ENCODE measurements at places on chromosomes 1 and 21. TPM values are rescaled to one million over a fixed set of nuclear protein-coding genes. Genes with fewer than 3 reads are reported as not detected.

DNA sequence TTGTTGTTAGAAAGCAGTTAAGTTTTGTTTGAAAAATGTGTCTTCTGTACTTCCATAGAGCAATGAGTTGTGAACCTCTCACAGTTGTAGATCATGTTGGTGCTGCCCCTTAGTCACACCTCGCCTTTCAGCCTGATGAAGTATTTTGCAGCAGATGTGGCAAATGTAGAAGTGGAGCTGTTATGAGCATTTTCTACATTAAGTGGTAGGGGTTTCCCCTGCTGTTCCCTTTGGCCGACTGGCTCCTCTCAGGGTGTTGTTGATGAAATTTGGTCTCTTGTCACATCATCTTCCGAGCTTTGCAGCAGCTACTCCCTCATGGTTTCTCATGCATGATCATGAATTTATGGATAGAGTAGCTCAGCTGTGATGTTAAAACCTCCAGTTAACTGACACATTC, 33.6 kb upstream of the DENND1B start:
- no peak for DNase-seq

GRCh38 chr1:207172885-207173284, 68.9 kb downstream of the C4BPA start:
- no peak for DNase-seq

GRCh38 chr1:89808441-89809117, 12.3 kb upstream of the LRRC8D start:
- no peak for DNase-seq

Gene ARHGEF16
- total RNA-seq = 37.4 TPM

Gene ST6GALNAC3
- 2.2 TPM for total RNA-seq
